ENCODE measurements at places on chromosomes 3 and 15.

DNA sequence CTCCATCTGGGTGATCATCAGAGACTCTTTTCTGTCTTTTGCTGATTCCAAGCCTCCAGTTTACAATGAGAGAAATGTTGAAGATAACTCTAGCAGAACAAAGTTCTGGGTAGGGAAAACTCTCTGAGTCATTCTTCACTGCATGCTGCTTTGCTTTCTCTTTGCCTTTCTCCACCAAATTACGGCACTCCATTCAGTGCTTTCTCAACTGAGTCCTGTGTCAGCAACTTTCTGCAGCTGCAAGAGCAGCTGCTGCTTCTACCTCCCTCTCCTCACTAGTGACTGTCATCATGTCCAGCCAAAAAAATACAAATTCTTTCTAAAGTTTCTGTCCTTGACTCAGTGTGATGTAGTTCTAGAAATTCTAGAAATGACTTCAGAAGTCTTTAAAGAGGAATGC is 953.8 kb downstream of the IGSF11 start:
- peak; percentile 36 for DNase-seq

DNA sequence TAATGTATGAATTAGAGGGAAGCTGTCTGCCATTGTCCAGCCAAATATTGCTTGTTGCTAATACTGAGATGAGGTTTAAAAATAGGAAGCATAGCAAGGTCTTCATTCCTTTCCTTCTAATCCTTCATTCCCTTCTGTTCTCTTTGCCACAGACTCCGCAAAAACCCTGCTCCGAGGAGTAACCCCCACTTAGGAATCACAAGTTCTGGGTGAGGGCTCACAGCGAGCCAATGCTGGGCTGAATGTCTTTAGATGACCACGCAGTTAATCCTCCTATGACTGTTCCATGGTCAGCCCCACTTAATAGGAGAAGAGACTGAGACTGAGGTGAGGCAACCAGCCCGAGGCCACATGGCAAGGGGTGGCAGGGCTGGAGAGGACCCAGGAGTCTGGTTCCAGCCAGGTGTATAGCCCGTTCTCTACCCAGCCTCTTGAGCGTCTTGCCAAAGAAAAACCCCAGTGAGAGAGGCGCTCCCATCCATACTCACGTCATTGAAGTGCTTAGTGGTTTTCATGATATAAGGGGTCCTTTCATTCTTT is 44.9 kb upstream of the CTSH start:
- DNase-seq, result no peak

GRCh38 chr3:3170998-3171397 is 8.5 kb downstream of the CRBN start:
- DNase-seq, result peak; percentile 32

DNA sequence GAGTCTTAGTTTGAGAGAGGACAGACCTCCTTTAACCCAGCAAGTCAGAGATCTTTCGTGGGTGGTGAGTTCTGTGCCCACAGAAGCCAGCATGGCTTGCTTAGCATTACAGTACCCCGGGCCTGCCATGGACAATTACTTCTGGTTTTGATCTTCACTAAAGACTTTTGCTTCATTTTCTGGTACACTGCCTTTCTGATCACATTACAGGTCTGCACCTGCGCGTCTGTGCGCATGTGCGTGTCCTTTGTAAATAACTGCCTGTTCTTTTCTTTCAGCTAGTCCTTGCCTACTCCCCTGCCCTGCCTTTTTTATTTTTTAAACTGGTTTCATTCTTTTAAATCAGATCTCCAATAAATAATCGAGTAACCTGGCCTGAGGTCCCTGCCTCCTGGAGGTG is 57.1 kb upstream of the CMTM8 start:
- no peak for DNase-seq

GRCh38 chr3:31331278-31331677 is 201.4 kb upstream of the STT3B start:
- DNase-seq, result no peak

DNA sequence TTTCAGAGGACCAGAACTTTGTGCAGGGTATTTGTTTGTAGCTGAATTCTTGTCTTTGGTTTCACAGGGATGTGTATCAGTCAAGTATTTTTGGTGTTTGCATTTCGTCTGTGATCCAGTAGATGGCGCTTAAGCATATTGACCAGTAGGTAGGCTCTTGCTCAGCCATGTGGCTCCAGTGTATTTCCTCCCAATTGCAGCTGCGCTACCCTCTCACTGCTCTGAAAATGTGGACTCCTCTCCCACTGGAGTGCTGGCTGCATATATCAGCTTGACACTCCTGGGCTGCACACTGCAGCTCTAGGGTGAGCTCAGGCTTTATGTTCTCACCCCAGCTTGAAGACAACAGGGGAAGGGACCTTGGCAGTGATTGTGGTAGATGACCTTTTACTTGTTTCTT is 1264.3 kb upstream of the ALCAM start:
- DNase-seq, result peak; percentile 61

DNA sequence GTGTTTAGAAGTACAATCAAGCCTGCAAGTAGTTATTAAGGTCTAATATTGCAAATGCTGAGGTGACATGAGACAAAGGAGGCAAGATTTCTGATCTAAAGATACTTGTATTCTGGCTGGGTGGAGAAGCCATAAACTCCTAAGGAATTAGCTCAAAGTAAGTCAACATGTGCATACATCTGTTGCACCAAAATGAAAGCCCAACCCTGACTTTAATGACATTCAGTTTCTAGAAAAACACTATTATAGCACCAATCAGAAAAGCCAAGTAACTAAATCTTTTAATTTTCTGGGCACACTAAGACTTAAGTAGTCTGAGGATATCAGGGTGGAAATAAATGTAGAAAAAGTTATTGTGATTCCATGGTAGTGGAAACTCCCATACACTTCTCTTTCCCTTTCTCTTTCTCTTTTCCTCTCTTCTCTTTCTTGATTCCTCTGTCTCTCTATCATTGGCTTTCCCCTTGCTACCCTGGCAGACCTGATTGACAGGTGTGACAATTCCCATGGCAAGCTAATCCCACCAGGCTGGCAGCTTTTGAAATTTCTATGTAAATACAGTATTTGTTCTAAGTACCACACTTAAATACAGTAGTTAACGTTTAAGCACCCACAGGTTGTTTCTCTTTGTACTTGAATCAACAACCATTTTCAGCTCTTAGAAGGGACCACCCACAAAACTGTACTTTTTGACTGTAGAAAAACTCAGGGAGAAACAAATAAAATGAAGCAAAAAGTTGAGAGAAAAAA is 528.4 kb upstream of the SEMA6D start:
- no peak for DNase-seq

DNA sequence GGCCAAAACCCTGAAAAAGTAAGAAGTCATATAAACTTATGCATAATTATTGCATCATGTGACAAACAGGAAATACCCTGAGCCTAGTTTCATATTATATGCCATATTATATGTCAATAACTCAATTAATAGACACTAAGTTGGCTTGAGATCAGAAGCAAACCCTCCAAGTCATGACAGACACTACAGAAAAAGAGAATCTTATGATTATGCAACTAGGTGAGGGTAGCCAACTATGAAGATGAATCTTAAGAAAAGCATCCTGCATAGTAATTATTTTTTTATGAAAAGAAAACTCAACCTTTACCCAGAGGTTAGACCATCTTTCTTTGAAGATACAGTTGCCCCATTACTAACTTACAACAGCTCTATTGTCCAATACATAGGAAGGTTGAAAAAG is 192.4 kb upstream of the VEPH1 start:
- DNase-seq, result no peak

DNA sequence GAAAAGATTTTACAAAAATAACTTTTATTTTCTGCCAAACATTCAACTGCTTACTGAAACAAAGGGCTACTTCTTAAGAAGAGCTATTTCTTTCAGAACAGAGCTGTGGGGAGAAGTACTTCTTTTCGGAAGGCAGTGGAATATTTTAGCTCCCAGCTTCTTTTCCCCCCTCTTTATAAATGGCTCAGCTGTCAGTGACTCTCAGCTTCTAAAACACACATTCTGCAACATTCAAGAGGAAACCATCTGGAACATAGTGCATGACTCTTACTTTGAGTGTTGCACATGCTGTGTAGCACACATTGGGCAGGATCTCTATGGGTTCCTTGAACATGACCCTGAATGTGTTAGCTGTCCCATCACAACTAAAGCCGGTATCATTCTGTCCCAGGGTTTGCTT is 7.0 kb upstream of the C15orf40 start:
- DNase-seq, result no peak

All from hepatocyte (in vitro differentiated cells).